ENCODE measurements at places on chromosomes 6 and 20. TPM values are rescaled to one million over a fixed set of nuclear protein-coding genes. Genes with fewer than 3 reads are reported as not detected.

DNA sequence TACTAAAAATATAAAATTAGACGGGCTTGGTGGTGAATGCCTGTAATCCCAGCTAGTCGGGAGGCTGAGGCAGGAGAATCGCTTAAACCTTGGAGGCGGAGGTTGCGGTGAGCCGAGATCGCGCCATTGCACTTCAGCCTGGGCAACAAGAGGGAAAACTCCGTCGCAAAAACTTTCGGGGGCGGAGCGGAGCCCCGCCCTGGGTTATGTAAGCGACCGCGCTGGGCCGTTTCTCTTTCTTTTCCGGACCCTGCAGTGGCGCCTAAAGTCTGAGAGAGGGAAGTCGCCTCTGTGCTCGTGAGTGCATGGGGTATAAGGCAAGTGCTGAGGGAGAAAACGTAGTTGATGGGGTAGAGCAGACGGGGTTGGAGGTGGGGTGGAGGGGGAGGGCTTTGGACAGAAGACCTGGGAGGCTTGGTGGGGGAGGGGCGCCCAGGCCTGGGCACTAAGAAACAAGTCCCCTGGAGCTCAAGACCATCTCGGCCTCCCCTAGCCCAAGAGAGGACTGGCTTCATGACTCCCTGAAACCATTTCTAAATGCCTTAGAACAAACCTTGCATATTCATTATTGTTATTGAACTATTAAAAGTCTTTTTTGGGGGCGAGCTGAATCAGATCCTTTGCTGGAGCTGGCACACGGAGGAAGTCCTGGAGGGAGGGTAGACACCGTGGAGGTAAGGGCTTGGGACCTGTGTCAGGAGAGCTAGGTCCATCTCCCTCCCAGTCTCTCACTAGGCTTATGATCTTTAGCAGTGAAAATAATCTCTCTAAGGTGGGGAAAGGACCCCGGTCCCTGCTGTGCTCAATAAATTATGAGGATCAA lies 2.7 kb upstream of the MICA start:
- peak; percentile 95 for DNase-seq

Gene MYH7B
- 238 TPM for total RNA-seq

DNA sequence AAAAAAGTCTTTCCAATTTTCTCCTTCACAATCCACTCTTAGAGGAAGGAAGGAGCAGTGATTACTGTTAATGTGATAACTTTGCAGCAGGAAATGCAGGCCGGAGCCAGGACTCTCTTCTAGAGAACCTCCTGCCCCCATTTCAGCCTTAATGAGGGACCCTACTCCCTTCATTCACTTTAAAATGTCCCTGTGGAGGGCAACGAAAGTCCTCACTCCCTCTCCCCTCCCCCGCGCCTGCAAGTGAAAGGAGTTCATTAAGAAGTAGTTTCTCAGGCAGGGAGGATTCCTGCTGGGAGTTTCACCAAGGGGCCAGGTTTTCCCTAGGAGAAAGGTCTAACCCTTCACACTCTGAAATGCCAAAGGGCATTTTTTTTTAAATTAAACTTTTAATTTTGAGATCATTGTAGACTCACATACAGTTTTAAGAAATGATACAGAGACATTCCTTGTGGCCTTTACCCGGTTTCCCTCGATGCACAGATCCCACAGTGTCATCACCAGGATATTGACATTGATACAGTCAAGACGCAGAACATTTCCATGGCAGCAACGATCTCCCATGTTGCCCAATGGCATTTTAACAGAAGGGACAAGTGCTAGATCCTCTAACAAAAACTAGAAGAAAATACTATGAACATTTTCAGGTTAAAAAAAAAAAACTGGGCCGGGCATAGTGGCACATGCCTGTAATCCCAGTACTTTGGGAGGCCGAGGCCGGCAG lies 6.8 kb upstream of the COMMD7 start:
- DNase-seq: no peak

DNA sequence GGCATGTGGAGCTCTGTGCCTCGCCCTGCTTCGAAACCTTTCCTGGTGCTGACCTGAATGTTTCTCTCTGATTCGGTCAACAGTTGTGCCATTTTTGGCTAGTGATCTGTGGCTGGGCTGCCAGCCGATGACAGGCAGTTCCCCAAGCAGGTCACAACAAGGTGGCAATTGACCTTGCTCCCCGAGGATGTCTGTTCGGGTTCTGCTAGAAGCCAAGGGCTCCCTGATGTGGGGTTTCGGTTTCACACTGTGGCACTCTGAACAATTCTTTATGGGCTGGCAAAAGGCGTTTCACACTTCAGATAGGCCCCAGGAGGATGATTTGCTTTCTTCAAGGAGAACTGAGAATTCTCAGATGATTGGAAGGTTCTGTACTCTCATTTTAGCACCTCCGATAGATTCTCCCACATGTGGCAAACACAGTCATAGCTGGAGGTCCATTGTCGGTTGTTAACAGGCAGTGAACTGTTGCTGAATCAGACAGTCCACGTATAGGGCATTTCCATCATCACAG lies 135.6 kb downstream of the SLC24A3 start:
- DNase-seq: no peak

Gene SASH1
- total RNA-seq: 20.5 TPM

DNA sequence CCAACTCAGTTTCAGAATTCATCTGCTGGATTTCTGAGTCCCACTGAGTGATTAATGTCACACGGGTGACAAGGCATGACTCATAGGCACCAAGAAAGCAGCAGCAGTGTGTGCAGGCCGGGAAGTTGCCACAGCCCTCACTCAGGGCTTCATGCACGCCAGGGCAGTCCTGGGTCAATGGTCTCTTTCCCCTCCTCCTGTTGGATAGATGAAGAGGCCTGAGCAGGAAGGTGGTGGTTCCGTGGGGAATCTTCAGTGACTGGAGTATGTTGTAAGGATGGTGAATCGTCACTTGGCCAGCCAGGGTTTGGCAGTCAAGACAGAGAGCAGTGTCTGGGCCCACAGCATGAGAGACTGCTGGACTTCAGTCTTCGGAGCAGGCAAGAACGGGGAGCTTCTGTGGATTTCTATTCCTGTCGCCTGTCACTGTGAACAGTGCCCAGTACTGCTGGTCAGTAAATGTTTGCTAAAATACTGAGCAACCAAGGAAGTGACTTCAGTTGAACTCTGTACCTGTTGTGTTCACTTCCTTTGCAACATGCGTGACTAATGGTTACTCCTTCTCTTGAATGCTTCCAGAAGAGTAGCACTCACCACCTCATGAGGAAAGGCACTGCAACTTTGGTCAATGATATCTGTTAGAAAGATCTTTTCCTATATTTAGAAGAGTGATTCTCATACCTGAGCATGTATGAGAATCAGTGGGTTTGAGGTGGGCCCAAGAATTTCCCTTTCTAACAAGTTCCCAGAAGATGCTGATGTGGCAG lies 62.0 kb upstream of the CD93 start:
- DNase-seq: peak; percentile 89

GRCh38 chr6:101876431-101876830 lies 482.9 kb downstream of the GRIK2 start:
- no peak for DNase-seq

Gene STMN3
- total RNA-seq: 8.8 TPM

DNA sequence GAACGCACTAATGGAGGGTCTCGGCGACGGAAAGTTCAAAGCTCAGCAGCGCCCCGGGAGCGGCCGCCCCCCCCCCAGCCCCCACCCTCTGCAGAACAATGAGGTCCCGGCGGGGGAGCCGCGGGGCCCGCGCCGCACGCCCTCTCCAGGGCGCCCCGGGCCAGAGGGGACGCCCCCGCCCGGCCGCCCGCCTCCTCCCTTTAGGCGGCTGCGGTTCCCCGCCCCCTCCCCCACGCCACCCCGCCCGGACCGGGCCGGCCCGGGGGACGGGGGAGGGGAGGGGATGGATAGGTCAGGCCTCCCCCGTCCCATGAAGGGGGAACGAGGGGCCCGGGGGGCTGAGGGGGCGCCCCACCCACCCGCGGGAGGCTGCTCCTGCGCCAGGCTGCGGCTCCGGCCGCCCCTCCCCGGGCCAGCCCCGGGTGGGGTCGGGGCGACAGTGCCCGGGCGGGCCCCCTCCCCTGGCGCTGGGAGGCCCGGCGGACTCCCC lies 1.5 kb downstream of the NOL4L start:
- DNase-seq: no peak

- DNase-seq: no peak
Observed at GRCh38 chr6:20412682-20413073, 11.0 kb downstream of the E2F3 start.

DNA sequence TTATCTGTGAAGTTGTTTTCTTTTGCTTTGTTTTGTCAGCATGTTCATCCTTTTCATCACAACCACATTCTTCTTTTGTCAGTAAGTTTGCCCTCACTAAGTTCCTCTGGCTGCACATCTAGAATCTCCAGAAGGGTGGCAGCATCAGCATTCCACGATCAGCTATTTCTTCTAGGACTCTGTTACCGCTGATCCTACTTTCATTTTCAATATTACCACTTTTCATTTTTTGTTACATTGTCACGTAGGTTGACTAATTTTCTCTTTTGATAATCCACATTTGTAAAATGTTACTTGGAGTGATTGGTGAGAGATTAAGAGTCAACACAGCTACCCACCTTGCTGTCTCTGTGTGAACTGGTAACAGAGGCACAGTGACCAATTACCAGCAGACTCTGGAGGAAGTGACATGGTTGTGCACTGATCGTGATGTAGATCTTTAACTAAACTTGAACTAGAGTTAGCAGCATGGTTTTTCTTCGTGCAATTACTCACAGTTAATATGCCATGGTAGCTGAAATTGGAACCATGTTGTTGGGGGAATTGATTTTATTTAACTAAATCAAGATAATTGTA lies 307.9 kb upstream of the SLC35B3 start:
- DNase-seq: no peak

Gene TDP2
- 24.1 TPM for total RNA-seq

DNA sequence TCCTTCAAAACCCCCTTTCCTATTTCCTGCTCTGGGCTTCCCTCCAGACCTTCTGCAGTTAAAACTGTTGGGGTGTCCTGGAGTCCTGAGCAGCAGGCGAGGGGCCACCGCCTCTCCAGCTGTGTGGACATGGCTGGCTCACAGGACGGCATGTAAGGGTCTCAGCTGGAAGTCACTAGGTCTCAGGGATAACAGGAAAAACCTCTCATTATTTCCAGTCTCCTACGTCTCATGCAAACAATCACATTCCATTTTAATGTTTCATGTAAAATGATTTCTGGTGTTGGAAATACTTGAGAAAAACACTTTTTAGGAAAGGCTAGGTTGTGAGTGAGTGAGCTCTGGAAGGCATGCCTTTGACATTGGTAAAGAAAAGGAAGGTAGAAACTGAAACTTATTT lies 158.7 kb downstream of the SCML4 start:
- no peak for DNase-seq

Gene PAX1
- total RNA-seq: 0.35 TPM

DNA sequence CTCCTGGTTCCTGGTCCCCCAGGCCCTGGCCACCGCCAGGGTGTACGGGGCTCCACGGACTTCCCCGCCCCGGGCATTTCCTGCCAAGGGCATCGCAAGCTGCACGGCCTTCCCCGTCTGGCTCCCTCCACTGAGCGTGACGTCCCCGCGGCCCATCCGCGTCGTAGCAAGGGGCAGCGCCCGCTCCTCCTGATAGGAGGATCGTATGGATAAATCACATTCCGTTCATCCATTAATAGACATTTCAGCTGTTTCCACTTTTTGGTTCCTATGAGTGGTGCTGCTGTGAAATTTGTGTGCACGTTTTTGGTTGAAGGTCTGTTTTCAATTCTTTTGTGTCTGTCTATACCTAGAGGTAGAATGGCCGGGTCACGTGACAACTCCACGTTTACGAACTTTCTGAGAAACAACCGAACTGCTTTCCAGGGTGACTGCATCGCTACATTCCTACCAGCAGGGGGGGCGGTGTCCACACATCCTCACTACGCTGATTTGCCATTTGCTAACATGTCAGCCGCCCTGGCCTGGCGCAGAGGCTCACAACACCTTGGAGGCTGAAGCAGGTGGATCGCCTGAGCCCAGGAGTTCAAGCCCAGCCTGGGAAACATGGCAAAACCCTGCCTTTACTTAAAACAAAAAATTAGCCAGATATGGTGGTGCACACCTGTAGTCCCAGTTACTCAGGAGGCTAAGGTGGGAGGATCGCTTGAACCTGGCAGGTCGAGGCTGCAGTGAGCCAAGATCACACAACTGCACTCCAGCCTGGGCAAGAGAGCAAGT lies 37.7 kb downstream of the KCNQ2 start:
- no peak for DNase-seq

DNA sequence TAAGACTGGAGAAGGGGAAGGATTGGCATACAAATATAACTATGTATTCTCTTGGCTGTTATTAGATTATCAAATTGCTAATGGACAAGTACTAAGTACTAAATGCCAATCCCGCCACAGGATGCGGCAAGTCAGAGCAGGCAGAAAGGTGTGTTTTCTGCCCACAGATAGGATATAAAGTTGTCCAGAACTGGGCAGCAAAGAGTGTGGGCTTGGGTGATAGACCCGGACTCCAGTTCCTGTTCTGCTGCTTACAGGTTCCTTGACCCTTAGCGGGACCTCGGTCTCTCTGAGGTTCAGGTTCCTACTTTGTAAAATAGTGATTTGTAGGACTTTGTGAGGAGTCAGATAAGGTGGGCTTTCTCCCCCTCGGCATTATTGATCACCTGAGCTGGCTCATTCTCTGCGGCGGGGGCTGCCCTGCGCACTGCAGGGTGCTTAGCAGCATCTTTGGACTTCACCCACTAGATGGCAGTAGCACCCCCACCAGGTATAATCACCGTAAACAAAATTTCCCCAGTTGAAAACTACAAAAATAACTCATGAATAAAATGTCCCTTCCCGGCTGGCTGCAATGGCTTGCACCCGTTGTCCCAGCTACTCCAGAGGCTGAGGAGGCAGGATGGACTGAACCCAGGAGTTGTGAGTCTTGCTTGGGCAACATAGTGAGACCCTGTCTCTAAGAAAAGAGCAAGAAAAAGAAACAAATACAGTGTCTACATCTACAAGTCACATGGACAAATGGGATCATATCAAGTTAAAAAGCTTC lies 193.1 kb downstream of the DOK5 start:
- DNase-seq: no peak

Gene SLA2
- 0.27 TPM for total RNA-seq

DNA sequence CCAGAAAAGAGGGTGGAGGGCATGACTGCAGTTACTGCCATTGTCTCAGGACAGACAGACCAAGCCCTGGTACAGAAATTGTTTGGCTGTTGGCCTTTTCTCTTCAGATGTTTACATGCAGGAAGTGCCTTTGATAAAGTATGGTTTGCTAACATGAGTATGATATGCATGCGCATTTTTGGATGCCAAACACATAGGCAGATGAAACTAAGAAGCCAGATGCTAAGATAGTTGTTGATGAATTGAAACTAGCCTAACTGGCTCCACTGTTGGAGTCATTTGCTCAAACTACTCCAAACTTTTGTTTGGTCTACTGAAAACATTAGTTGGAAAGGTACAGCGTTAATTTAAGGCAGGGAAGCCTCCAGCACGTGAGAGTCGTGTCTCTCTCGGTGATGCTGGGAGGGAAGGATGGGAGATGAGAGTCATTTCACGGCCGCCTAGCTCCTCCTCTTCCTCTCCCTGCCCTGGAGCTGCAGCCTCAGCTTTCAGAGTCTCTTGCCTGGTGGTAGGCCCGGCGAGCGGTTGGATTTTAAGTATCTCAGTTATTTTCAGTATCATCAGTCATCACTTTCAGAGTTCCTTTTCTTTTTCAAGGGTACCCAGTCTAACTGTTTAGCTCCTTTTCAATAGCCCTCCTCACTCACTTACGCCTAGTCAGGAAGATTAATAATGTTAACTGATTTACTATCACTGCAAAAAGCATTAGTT lies 29.7 kb downstream of the RREB1 start:
- DNase-seq: no peak

Measured in cardiac septum (tissue), 1 donor.